SK-MEL-5 (cell line): ENCODE measurements at places on chromosomes 3 and 15. TPM values are rescaled to one million over a fixed set of nuclear protein-coding genes. Genes with fewer than 3 reads are reported as not detected.

AGBL1 gene
- total RNA-seq: not detected in 2 replicates

C2CD4A gene
- not detected in 2 replicates for total RNA-seq

MAGEF1 gene
- 39.5 and 43.4 TPM in 2 replicates for total RNA-seq

NANOGP8 gene
- total RNA-seq: not detected in 2 replicates

CAMK2N2 gene
- total RNA-seq: 0.35 and 0.77 TPM in 2 replicates

MITF gene
- 768 and 819 TPM in 2 replicates for total RNA-seq

ROBO1 gene
- 50.9 and 51.2 TPM in 2 replicates for total RNA-seq

CLDN11 gene
- total RNA-seq: not detected in 2 replicates

CASR gene
- total RNA-seq: not detected in 2 replicates

SAMD7 gene
- total RNA-seq: not detected in 2 replicates

ALPK3 gene
- total RNA-seq: 0.03 TPM in 2 replicates

CA12 gene
- 17.4 and 19.2 TPM in 2 replicates for total RNA-seq

OR5H14 gene
- not detected in 2 replicates for total RNA-seq

RMDN3 gene
- 26.6 and 31.3 TPM in 2 replicates for total RNA-seq

GATA2 gene
- 0.75 and 1.8 TPM in 2 replicates for total RNA-seq

SLC22A13 gene
- 0.34 TPM in 1 of 2 replicates, not detected in the other for total RNA-seq

H1-8 gene
- total RNA-seq: not detected in 2 replicates

EIF2B5 gene
- total RNA-seq: 62.6 and 66.4 TPM in 2 replicates
